ENCODE measurements at places on chromosomes 4 and X.

GRCh38 chrX:69615342-69615741, 571 bp upstream of the EDA start:
- no peak overlapping the region for H3K27ac ChIP-seq
- H3K27me3 ChIP-seq = peaks cover 28% of the 10 kb centered on the region
- no peak for DNase-seq
- no peak overlapping the region for H3K4me3 ChIP-seq
- no peaks in the 10 kb centered on the region for H3K36me3 ChIP-seq

DNA sequence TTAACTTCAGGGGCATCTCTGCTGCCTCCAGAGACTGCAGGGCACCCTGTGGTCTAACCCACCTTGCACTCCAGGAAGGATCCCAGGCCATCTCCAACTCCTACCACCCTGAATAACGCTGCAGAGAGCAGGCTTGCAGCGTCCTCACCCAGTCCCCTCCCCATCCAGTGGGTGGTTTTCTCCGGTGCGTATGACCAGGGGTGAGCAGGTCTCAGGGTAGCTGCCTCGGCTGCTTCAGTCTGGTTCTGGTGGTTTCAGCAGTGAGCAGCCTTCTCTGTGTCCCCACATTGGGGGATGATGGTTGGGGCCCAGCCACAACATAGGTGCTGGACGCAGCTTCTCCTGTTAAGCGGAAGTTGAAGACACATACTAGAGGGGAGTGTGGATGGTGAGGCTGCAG, 38.6 kb upstream of the SORCS2 start:
- no peak overlapping the region for H3K4me3 ChIP-seq
- no peaks in the 10 kb centered on the region for H3K4me1 ChIP-seq

DNA sequence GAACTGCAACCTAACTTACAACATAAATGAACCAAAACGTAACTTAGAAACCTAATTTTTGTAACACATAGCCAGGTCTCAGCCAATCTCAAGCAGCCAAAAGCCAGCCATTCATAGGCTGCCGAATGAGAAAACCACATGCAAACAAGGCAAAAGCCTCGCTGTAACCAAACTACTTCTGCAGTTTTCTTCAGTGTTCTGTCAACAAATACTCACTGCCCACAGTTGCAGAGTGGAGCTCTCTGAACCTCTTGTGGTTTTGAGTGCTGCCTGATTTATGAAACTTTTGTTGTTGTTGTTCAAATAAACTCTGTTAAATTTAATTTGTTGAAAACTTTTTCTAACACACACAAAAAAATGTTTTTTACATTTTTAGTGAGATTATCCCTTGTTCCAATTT, 251.2 kb downstream of the PAPSS1 start:
- no peak overlapping the region for H3K4me3 ChIP-seq
- DNase-seq = no peak
- H3K27me3 ChIP-seq = no peaks in the 10 kb centered on the region

DNA sequence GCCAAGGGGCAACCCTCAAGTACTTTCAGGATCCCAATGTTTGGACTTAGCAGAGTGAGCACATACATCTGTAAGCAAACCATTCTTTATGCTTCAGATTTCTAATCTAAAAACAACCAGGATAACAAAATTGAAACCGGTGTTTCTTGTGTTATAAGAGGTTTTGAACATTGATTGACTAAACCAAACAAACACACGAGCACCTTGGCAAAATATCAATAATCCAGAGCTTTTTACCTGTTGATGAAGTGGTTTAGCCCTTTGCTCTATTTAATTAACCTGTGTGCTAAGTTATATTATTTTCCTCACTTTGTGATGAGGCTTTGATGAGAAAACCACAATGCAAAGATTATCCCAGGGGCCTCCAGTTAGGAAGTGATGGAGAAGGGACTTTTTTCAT, 255.3 kb upstream of the CXXC4 start:
- no peak for DNase-seq
- no peaks in the 10 kb centered on the region for H3K36me3 ChIP-seq
- no peak overlapping the region for H3K4me3 ChIP-seq
- no peaks in the 10 kb centered on the region for H3K27me3 ChIP-seq

DNA sequence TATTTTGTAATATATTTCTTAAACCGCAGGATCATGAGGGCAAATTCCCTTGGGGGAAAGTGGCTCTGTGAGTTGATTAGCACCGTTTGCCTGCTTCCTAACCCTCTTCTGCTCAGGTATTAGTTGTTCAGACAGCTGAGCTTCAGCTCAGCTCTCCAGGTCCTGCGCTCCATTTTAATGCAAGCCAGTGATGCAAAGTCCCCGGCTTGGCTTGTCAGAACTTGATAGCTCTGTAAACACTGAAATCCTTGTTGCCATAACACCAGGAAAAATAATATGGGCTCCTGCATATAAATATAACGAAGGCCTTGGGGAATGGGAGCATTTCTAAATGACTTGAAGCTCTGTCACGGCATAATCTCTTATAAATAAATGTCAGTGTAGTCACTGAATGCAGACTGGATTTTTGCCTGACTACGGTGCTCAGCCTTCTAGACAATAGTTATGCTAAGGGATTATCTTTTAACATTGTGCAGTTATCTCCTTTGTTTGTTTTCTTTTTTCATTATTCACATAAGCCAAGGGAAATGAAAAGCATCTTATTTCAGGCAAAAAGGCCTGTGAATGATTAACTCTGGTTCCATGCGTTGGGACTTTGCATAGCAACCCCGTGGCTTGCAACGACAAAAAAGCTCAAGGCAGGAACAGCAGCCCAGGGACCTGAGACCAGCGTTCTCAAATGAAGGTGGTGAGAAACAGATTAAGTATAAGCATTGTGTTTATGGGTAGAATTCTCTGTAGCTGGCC, 253.2 kb downstream of the SPRY1 start:
- no peak overlapping the region for H3K27ac ChIP-seq
- no peak overlapping the region for H3K4me3 ChIP-seq
- H3K36me3 ChIP-seq = no peaks in the 10 kb centered on the region

DNA sequence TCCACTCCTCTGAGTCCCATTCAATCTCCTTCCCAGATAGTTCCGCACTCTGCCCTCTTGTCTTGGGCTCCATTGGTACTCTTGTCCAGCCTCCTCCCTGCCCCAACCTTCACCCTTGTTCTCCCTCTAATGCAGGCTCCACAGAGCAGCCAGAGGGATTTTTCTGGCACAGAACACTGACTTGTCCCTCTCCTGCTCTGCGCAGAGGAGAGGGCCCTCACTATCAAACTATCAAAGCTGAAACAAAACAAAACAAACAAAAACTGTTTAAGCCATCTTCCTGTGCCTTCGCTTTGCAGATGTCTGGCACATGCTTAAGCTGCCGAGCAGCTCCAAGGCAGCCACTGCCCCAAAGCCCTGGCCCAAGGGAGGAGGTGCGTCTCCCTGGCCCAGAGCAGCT, 2.9 kb downstream of the CNGA2 start:
- no peaks in the 10 kb centered on the region for H3K36me3 ChIP-seq
- peaks cover 8% of the 10 kb centered on the region for H3K27me3 ChIP-seq
- no peaks in the 10 kb centered on the region for H3K4me1 ChIP-seq

- no peak overlapping the region for H3K4me3 ChIP-seq
- no peaks in the 10 kb centered on the region for H3K4me1 ChIP-seq
- no peak overlapping the region for H3K27ac ChIP-seq
- no peaks in the 10 kb centered on the region for H3K27me3 ChIP-seq
Observed at GRCh38 chr4:156595041-156595440, 376.6 kb downstream of the PDGFC start.

DNA sequence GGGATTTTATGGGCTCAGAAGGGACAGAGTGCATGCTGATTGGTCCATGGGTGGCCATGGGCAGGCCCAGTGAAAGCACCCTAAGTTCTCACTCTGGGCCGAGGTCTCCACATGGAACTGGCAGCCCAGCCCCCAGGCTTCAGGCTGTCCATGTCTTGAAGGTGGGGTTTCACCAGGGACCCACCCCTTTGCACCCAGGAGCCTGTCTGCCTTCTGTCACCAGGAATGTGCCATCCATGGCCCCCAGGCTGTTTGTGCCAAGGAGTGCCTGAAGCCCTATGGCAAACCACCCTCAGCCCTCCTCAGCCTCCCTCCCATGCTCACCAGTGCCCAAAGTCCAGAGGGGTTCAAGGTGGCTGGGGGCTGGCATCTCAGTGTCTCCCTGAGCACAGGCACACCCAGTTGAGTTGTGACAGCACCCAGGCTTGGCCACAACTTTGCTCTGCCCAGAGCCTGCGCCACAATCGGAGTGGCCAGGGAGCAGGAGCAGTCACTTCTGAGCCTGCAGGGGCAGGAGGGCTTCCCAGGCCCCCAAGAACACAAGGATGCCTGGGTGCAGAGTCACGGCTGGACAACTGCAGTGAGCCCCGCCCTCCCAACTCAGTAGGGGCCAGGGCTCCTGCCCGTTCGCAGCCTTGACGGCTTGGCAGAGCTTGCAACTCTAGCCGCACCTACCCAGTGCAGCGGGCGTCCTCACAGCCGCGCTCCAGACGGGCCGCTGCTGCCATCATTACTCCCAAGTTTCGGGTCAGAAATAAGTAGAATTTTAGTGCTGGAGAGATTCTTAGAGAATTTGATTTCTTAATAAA, 185.3 kb upstream of the NUDT6 start:
- H3K4me1 ChIP-seq = peaks cover 2% of the 10 kb centered on the region
- no peak overlapping the region for H3K27ac ChIP-seq
- H3K36me3 ChIP-seq = no peaks in the 10 kb centered on the region
- H3K4me3 ChIP-seq = no peak overlapping the region

- DNase-seq = no peak
- H3K4me1 ChIP-seq = peaks cover 44% of the 10 kb centered on the region
- no peaks in the 10 kb centered on the region for H3K27me3 ChIP-seq
- peaks cover 24% of the 10 kb centered on the region for H3K36me3 ChIP-seq
- H3K4me3 ChIP-seq = no peak overlapping the region
Observed at GRCh38 chr4:82354788-82355187, 19.0 kb downstream of the HNRNPD start.

DNA sequence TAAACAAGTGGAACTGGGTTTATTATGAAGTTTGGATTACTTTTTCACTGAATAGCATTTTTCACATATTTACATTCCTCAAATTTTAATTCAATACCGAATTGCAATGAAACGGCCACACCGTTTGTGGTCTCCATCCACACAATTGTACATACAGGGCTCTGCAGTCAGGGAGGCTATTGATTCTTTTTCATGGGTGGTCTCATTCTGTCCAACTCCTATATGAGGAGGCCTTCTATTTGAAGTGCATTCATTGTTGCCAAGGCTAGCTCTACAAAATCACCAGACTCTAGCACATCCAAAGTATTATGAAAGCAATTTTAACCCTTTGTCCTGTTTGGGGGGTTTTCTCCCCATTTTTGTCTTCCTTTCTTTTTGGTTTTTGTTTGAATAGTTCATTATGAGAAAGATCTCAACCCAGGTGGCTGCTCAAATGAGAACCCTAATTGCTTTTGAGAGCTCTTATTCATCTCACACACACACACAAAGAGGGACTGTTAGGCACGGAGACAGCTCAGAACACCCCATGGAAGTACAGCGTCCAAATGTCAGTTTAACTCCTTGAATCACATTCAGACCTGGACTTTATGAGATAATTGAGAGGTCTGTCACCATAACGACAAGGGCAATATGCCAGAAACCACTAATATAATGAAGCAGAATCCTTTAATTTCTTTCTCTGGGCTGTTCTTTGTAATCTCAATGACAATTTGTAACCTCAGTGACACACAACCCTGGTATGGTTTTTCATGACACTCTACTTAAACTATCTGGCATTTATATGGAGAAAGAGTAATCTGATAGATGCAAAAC, 79.4 kb downstream of the NLGN4X start:
- H3K36me3 ChIP-seq = no peaks in the 10 kb centered on the region
- DNase-seq = no peak
- H3K4me1 ChIP-seq = no peaks in the 10 kb centered on the region
- no peaks in the 10 kb centered on the region for H3K27me3 ChIP-seq

DNA sequence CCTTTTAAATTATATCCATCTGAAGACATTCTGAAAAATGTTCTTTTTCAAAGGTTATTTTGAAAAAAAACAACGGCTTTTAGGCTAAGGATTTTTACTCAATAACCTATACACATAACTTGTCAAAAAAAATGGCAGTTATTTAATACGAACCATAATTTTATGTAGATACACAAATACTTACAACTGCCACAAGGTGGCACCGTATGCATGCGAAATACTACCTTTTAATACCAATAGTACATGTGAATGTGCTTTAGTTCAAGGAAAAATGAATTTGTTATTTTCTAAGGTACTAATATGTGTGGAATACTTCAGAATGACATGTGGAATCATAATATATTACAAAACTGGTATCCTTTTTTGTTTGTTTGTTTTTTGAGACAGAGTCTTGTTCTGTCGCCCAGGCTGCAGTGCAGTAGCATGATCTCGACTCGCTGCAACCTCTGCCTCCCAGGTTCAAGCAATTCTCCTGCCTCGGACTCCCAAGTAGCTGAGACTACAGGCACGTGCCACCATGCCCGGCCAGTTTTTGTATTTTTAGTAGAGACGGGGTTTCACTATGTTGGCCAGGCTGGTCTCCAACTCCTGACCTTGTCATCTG, 4.6 kb upstream of the MAD2L1 start:
- H3K4me3 ChIP-seq = no peak overlapping the region
- no peaks in the 10 kb centered on the region for H3K27me3 ChIP-seq
- H3K27ac ChIP-seq = no peak overlapping the region
- H3K4me1 ChIP-seq = peaks cover 16% of the 10 kb centered on the region

- H3K27me3 ChIP-seq = no peaks in the 10 kb centered on the region
- H3K36me3 ChIP-seq = no peaks in the 10 kb centered on the region
- H3K4me3 ChIP-seq = no peak overlapping the region
- H3K4me1 ChIP-seq = no peaks in the 10 kb centered on the region
- no peak for DNase-seq
Observed at GRCh38 chr4:53563824-53564223, 27.5 kb downstream of the LNX1 start.

DNA sequence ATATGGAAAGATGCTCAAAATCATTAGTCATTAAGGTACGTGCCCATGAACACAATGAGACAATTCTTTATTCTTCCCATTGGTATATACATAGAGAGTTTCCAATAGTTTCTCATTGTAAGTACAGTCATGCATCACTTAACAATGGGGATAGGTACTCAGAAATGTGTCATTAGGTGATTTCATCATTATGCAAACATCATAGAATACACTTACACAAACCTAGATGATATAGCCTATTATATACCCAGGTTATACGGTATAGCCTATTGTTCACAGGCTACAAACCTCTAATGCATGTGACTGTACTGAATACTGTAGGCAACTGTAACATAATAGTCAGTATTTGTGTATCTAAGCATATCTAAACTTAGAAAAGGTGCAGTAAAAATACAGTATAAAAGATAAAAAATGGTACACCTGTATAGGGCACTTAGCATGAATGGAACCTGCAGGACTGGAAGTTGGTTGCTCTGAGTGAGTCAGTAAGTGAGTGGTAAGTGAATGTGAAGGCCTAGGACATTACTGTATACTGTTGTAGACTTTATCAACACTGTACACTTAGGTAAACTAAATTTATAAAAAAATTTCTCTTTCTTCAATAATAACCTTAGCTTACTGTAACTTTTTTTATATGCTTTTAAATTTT, 49.6 kb downstream of the KLHL13 start:
- no peak overlapping the region for H3K27ac ChIP-seq
- no peaks in the 10 kb centered on the region for H3K27me3 ChIP-seq
- no peak overlapping the region for H3K4me3 ChIP-seq
- DNase-seq = no peak
- peaks cover 11% of the 10 kb centered on the region for H3K4me1 ChIP-seq

- no peaks in the 10 kb centered on the region for H3K27me3 ChIP-seq
- DNase-seq = no peak
Observed at GRCh38 chr4:130393231-130393630, 1297.3 kb downstream of the C4orf33 start.

GRCh38 chr4:153976954-153977353, 188.1 kb upstream of the SFRP2 start:
- no peaks in the 10 kb centered on the region for H3K36me3 ChIP-seq
- H3K4me1 ChIP-seq = no peaks in the 10 kb centered on the region
- no peak for DNase-seq
- no peak overlapping the region for H3K4me3 ChIP-seq
- H3K27ac ChIP-seq = no peak overlapping the region
